ENCODE measurements at places on chromosomes 13 and 19. TPM values are rescaled to one million over a fixed set of nuclear protein-coding genes. Genes with fewer than 3 reads are reported as not detected.

DNA sequence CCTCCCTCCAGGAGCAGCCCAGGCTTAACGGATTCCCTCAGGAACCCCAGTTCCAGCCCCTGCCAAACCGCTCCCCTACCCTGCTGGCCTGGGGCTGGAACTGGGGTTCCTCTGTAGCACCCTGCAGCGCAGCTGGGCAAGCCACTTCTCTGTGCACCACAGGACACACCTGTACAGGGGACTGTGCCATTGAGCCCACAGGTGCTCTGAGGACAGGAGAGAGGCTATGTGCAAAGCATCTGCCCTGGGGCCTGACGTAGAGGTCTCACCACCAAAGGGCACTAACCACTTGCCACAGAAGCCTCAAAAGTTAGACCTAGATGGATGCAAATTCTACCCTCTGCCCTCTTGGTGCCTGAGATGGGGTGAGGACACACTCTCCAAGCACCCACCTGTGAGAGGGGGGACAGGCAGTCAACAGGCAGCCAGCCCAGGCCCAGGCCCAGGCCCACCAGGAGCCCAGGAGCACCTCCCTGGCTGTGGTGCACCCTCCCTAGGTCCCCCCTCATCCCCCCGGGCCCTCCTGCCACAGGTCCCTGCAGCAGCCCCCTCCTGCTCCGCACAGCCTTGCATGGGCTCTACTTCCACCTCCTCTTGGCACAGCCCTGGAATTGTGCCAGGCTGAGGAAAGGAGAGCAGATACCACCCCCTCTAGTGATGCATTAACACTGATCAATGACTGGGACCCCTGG lies 27.6 kb upstream of the SLC35E1 start:
- no peak for DNase-seq

Gene TRAPPC6A
- 5.1 TPM for total RNA-seq

- no peak for DNase-seq
Observed at GRCh38 chr13:39957868-39958677, 302.6 kb downstream of the COG6 start.

DNA sequence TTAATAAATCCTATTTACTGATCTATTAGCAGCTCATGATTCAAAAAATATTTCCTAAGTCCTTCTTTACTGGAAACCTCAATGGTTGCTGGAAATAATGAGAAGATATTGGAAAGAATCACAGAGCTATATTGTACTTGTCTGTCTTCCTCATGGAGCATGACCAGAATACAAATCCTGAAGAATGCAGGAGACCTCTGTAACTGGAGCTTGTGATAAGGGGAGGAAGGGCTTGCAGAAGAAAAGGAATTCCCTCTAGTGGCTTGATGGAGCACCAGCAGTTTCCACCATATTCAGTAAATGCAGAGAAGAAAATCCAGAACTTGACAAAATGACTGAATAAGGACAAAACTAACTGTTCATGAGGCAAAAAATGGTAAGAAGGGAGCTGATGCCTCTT lies 1333.1 kb downstream of the EFNB2 start:
- no peak for DNase-seq

GRCh38 chr13:93690139-93690538 lies 463.5 kb downstream of the GPC6 start:
- no peak for DNase-seq

GRCh38 chr19:50313812-50314536 lies 15.2 kb downstream of the KCNC3 start:
- no peak for DNase-seq

Gene OXGR1
- not detected for total RNA-seq

DNA sequence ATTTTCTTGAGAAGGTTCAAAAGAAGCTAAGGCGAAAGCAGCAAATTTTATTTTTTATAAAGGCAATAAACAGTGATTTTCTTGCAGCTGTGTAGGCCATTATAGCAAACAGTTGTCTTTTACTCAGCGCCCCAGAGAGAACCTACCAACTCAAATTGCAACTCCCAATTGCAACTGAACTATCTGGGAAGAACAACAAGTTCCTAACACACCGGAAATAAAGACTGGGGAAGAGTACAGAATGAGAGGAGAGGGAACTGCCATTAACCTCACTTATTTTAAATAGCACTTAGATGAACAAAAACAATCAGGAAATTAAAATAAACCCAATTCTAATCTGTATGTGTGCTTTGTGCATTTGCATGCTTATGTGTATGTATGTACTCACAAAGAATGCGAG lies 171.1 kb downstream of the KCTD12 start:
- no peak for DNase-seq

DNA sequence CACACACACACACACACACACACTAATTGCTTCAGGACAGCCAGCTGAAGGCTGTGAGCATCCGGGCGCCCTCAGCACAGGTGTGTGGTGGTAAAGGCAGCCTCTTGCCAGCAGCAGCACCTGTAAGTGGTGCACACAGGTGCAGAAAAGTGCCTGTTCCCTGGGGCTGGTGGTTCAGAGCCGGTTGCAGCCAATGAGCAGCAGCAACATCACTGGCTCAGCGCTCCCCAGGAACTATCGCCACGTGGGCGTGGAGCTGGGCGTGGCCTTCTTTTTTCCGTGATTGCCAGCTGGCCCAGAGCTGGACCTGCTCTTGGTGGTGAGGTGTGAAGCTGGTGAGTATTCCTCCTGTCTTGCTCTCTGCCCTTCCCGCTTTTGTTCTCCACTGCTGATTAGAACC lies at the start of gene NLRP5:
Gene NLRP5, plus strand, starts transcription at position 289 of the 400 bp plus-strand sequence.
- DNase-seq = no peak

DNA sequence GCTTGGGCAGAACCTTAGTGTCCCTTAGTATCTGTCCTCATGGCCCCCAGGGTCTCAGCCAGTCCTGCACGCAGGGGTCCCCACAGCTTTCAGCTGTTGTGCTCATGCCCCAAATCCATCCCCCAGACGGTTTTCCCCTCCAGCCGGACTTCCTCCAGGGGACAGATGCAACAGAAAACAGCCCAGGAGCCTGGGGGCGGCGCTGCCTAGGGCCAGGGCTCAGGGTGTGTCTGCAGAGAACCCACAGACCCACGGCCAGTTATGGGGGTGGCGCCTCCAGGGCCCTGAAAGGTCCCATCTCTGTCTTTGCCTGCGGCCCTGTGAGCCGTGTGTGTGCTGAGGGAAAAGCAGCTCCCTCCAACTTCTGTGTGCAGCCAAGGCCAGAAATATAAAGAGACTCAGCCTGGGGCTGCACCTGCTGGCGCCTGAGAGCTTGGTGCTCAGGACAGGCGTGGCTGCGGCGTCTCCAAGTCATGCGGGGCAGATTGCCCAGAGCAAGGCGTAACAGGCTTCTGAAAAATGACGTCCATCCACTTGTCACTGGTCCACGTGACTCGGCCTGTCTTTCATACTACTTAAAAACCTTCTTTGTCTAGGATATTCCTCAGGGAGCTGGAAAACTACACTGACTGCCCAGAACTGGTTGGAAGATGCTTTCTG lies 22.1 kb upstream of the F7 start:
- DNase-seq = no peak

Gene STAP2
- 0.80 TPM for total RNA-seq

Gene APBA3
- 12.1 TPM for total RNA-seq

DNA sequence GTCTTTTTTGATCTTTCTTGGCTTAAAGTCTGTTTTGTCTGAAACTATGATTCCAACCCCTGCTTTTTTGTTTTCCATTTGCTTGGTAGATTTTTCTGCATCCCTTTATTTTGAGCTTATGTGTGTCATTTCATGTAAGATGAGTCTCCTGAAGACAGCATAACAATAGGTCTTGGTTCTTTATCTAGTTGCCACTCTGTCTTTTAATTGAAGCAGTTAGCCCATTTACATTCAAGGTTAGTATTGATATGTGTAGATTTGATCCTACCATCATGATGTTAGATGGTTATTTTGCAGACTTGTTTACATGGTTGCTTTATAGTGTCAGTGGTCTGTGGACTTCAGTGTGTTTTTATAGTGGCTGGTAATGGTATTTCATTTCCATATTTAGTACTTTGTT lies 1678.9 kb downstream of the PCDH9 start:
- DNase-seq = no peak

DNA sequence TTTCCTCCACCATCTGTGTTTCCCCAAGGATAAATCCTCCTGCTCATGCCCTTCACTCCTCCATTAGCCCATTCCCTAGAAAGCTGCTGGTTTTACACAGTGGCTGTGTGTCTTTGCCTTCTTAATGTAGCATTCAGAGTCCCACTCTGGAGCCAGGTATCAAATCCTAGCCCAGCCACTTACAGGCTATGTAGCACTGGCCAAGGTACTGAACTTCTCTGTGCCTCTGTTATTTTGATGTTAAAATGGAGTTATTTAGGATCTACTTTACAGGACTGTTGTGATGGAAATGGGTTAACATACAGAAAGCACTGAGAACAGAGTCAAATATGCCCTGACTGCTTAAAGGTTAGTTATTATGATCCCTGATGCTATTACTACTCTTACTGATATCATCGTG lies 1.5 kb upstream of the ZSCAN4 start:
- DNase-seq = no peak

DNA sequence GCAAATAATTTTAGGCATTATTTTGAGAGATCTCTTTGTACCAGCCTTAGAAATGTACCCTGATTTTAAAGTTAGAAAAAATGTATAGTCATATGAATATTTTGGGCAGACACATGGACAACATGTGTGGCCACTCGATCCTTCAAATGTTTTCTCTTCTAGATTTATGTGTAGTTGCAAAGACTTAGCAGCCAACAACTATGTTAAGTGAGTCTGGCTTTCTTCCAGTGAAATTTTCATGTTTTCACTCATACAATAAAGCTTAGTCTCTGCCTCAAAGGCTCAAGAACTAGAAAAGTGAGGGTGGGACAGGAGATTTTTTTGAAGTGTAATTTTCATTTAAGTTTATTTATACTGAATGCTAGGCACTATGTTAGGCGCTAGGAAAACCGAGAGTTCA lies 207.7 kb upstream of the DACH1 start:
- DNase-seq = no peak

DNA sequence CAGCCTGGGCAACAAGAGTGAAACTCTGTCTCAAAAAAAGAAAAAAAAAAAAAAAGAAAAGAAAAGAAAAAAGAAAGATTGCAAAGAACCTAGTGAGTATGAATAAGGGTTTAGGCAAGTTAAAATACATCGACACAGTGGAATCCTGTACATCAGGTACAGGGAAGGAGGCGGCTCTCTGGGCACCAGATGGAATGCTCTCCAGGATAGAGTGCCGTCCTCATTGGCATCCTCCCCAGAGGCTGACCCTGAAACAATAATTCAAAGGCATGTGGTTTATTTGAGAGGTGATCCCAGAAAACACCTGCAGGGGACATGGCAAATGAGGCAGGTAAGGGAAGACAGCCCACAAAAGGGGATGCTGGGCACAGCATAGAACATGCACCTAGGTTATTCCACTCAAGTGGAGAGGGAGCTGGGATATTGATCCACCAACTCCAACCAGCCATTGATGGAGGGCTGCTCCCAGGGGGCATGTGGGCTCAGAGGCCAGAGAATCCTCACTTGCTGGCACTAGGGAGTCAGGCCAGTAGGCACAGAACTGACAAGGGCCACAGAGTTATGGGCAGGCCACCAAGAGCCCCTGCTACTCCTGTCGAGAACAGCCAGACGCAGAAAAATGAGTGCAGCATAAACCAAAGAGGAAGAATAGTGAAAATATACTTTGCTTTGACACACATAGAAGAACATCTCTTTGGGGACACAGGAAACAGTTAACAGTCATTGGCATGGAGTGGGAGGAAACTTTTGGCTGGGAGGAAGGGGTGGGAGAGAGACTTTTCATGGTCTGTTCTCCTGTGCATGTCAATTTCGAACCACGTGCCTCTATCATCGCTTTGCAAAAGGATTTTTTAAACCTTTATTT lies 4.2 kb downstream of the TSPAN16 start:
- DNase-seq = no peak

- DNase-seq = no peak
Observed at GRCh38 chr19:15989889-15990288, 41.1 kb downstream of the OR10H4 start.

GRCh38 chr13:104411141-104411765 lies 1345.0 kb upstream of the SLC10A2 start:
- DNase-seq = no peak

GRCh38 chr19:47651132-47651531 lies 42.2 kb downstream of the BICRA start:
- DNase-seq = no peak

DNA sequence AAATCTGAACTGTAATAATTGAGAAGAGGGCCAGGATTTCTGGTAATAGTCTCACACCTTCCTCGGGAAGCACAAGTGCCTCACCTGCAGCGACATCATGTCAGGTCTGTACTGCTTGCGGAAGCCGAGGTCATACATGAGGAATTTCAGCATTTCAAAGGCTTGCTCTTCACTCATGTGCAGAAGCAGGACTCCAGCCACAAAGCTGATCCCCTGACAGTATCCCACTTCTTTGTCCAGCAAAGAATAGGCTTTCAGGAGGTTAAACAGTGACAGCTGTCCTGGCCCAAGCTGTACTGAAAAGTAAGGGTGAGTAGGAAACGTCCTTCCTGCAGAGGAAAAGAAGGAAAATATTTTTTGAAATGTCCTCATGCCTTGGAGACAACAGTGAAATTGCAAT lies 182.7 kb downstream of the TBC1D4 start:
- DNase-seq = no peak

- DNase-seq = no peak
Observed at GRCh38 chr13:39926345-39926744, 270.9 kb downstream of the COG6 start.

- DNase-seq = no peak
Observed at GRCh38 chr13:35345992-35346391, 130.5 kb downstream of the MAB21L1 start.

GRCh38 chr13:32936716-32937115 lies 79.5 kb upstream of the KL start:
- DNase-seq = no peak

Gene ZNF226
- total RNA-seq = 30.7 TPM

DNA sequence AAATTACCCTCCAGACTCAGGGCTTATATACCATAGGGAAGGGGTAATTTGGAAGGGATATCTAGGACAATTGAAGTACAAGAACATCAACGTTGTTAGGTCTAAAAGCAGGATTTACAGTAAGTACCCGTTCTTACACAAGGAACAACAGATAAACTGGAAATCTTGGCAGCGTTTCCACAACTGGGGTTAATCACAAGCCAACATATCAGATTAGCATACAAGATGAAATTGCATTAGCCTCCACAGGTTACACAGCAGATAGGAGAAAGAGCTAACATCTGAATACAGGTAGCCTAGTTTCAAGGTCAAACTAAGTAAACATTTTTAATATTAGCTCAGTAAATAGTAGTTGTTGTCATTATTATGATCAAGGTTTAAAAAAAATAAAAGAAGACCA lies 1214.0 kb upstream of the PCDH20 start:
- no peak for DNase-seq

Gene DNAJB1
- 137 TPM for total RNA-seq

GRCh38 chr19:12564016-12564664 lies 12.9 kb upstream of the ZNF564 start:
- DNase-seq = peak; percentile 89

Measured in HFFc6 (cell line).